SK-N-SH (cell line): ENCODE measurements at places on chromosomes 1 and 21. TPM values are rescaled to one million over a fixed set of nuclear protein-coding genes. Genes with fewer than 3 reads are reported as not detected.

The OR2L5 gene
- not detected in 2 replicates for polyA plus RNA-seq

The GFI1 gene
- 0.18 and 0.19 TPM in 2 replicates for polyA plus RNA-seq

The TGFB2 gene
- polyA plus RNA-seq = 2.4 and 3.8 TPM in 2 replicates

The HEYL gene
- polyA plus RNA-seq = not detected in 2 replicates

The MXRA8 gene
- 2.5 and 3.8 TPM in 2 replicates for polyA plus RNA-seq

The C4BPA gene
- not detected in 2 replicates for polyA plus RNA-seq

The ARHGEF16 gene
- 0.10 and 0.18 TPM in 2 replicates for polyA plus RNA-seq

The DNASE2B gene
- polyA plus RNA-seq = 0.03 TPM in 1 of 2 replicates, not detected in the other

DNA sequence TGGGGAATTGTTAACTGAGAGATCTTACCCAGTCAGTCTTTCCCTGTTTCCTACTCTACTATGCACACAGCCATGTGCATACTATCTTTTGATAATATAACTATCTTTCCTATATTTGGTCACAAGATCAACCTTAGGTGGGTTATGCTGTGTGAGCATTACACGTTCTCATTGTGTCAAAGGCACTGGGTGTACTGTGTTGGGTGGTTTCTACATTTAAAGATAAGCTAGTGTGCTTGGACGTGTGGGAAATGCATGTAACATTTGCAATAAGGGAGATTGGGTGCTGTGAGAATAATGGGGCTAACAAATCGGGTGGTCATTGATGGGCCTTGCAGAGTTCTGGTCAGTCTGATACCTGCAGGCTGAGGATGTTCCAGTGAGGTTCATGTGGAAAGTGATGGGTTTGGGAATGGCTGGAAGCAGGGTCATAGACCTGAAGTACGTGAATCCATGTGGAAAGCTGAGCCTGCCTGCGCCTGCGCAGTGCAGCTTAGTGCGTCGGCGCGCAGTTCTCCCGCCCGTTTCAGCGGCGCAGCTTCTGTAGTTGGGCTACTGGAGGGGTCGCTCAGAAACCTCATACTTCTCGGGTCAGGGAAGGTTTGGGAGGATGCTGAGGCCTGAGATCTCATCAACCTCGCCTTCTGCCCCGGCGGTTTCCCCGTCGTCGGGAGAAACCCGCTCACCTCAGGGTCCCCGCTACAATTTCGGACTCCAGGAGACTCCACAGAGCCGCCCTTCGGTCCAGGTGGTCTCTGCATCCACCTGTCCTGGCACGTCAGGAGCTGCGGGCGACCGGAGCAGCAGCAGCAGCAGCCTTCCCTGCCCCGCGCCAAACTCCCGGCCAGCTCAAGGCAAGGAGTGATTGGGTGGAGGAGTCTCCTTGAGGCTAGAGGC is at the start of gene MSH4:
Gene MSH4 (plus strand): TSS at position 507 of the 897 bp plus-strand sequence. CDS start 104 bp downstream, at position 611.
- DNase-seq = peak; percentile 11

GRCh38 chr21:38493549-38494250 is 4.6 kb downstream of the ERG start:
- no peak for DNase-seq

DNA sequence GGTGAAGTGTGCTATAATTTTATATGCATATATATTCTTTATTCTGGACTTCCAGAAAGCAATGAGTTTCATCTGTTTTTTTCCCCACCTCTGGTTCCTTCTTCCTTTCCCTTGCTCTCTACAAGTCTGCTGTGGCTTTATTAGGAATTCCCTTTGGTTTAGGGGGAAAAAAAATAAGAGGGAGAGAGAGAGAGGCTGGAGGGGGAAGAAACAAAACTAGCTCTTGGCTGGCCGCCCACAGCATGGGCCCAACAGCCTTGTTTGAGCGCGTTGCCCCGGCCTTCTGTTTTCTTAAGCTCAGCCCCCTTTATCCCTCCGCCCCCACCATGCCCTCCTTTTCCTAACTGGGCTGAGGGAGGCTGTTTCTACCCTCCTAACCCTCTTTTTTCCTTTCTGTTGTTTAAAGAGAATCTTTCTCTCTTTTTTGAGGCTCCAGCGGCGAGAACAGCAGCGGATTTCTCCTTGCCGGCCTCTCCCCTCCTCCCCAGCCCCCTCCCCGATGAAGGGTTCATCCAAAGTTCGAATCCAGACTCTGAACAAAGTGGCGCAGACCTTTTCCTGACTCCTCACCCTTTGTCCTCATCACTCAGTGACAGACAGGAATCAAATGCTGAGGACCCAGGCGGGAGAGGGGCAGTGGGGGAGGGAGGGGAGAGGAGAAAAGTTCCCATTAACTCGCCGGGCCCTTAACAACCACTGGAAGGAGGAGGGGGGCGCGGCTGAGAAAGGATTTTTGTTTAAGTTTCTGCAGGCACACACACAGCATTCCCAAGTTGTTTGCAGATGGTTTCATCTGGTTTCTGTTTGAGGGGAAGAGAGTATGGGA is 29.7 kb downstream of the PBX1 start:
- DNase-seq = peak; percentile 48

- no peak for DNase-seq
These were observed 488.7 kb upstream of the USP24 start for GRCh38 chr1:55703726-55704363.

DNA sequence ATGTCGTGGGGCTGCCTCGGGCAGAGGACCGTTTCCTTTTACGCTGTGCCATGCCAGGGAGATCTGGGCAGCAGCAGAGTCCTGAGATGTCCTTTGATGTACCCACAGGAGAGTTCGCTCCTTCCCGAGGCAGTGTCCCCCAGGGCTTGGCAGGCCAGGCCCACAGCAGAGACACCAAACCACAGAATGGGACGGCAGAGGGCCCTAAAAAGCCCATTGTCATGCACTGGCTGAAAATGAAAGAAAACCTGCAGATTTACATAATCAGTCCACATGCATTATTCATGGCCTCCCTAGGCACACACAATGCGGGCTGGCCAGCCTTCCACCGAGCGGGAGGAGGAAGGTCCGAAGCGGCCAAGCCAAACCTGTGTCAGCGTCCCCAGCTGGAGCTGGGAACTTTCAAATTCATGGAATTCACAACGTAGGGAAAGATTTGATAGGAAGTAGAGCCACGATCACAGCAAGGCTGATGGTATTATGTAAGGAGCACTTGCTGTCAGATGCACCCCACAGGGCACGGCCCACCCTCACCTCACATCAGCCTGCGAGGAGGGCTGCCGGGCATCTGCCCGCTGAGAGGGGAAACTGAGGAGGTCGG is 25.3 kb upstream of the EFHD2 start:
- peak; percentile 75 for DNase-seq

- no peak for DNase-seq
These were observed 910 bp upstream of the RERE start for GRCh38 chr1:8818325-8818775.

GRCh38 chr1:2544875-2545640 is 11.1 kb upstream of the TNFRSF14 start:
- DNase-seq = no peak

DNA sequence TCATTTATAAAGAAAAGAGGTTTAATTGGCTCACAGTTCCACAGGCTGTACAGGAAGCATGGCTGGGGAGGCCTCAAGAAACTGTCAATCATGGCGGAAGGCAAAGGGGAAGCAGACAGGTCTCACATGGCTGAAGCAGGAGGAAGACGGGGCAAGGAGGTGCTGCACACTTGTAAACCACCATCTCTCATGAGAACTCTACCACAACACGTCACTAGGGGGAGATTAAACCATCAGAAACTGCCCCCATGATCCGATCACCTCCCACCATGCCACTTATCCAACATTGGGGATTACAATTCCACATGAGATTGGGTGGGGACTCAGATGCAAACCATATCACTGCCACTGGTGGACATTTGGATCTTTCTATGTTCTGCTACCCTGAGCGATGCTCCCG is 351.4 kb downstream of the NPHP4 start:
- DNase-seq = no peak

- no peak for DNase-seq
These were observed 7.1 kb downstream of the C1orf21 start for GRCh38 chr1:184393962-184394361.

DNA sequence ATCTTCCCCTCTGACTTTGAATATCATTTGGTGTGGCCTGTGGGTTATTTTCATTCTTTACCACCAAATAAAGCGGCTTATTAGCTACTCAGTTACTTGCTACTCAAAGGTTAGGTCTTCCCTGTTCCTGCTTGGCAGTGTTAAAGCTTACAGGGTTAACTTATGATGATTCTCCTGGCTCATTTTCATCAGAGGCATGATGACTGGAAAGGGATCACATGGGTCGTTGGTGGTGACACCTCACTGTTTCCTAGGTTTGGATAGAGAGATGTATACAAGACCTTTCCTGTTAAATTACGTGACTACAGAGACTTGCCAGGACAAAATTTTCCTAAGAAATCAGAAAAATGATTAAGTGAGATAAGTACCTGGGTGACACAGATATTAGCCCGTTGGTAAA is 27.4 kb downstream of the MRPS6 start:
- DNase-seq = no peak

- DNase-seq = no peak
These were observed 666.7 kb downstream of the NCAM2 start for GRCh38 chr21:21664871-21665270.

GRCh38 chr1:168671782-168672181 is 57.2 kb downstream of the DPT start:
- DNase-seq = no peak

DNA sequence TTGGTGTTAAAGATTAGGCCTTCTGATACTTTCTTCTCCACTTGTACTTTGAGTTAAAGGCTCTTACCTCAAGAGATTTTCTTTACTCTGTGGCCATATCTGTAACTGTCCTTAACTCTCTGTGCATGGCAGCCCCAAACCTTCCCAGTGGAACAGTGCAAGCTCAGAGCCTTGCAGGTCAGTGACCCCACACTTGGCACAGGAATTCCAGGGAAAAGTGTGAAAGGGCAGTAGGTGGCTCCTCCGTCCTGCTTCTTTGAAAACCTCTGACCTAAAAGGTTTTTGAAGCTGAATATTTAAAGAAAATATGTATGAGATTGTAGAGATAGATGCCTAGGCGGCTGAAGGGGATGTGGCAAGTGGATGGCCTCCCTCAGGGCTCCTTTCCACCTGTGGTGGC is 26.3 kb downstream of the ITSN1 start:
- no peak for DNase-seq

- DNase-seq = no peak
These were observed 39.2 kb downstream of the MAPKAPK2 start for GRCh38 chr1:206723805-206724472.
